ENCODE measurements at places on chromosomes 11 and 22.

- DNase-seq = no peak
Observed at GRCh38 chr11:20035701-20036601, 124.3 kb downstream of the DBX1 start.

GRCh38 chr22:37904572-37905533 lies 1.2 kb upstream of the MICALL1 start:
- DNase-seq = no peak

DNA sequence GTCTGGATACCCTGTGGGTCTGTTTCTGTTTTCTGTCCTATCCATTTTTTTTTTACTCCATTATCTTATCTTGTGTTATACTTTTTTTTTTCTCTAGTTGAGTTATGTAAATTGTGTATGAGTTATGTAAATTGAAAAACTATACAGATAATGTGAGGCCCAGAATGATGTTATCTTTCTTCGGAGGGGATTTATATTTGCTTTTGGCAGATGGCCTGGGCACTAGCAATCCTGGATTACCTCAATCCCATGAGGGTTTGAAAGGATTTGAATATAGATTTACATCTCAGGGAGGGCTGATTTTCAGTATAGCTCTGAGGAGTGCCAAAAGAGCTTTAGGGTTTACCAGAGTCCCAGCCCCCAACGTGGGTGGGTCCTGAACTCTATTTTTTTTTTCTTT lies 71.0 kb downstream of the CSTPP1 start:
- no peak for DNase-seq

DNA sequence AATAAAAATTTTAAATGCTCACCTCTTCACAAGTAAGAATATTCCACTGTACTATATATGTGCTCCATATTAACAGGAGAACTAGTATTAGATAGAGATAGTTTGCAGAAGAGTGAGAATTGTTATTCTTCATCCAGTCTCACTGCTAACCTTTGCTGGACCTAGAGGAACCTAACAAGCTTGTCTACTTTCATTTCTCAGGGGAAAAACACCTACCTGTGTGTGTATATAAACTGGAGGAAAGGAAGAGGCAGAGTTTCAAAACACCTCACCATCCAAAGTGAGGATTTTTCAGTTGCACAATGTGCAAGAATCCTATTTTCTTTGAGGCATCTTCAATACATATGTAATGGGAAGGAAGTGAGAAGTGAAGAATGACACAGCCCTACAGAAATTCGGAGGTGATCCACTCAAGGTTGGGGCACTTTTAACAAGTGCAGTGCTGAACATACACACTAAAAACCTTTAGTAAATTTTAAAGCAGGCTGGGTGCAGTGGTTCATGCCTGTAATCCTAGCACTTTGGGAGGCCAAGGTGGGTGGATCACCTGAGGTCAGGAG lies 52.4 kb downstream of the SYTL2 start:
- no peak for DNase-seq

DNA sequence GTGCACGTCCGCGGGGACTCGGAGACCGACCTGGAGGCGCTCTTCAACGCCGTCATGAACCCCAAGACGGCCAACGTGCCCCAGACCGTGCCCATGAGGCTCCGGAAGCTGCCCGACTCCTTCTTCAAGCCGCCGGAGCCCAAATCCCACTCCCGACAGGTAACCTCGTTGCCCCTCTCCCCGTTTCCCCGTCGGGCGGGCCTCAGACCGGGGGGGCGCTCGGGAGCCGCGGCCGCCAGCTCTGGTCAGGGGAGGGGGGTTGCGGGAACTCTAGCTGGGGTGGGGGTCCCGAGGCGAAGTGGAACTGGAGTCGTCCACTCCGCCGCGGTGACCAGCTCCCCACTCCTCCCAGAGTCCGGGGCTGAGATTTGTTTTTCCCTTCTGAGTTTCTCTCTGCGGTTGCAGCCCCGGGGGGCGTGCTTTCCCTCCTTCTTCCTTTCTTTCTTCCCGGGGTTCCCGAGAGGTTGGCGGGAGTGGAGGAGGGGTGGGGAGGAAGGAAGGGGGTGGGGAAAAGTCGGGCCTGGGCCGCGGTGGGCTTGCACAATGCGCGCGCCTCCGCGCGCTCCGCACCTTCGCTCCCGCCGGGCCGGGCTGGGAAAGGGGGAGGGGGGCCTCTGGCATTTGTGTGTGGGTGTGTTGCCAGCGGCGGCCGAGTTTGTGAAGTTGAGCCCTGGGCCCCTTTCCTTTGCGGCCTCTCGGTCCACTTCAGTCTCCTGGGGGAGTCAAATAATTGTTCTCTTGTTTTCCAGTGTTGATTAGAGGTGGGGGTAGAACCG lies 952 bp downstream of the YAP1 start:
- peak; percentile 66 for DNase-seq

GRCh38 chr11:77236901-77237300 lies 64.6 kb downstream of the GDPD4 start:
- DNase-seq = no peak

DNA sequence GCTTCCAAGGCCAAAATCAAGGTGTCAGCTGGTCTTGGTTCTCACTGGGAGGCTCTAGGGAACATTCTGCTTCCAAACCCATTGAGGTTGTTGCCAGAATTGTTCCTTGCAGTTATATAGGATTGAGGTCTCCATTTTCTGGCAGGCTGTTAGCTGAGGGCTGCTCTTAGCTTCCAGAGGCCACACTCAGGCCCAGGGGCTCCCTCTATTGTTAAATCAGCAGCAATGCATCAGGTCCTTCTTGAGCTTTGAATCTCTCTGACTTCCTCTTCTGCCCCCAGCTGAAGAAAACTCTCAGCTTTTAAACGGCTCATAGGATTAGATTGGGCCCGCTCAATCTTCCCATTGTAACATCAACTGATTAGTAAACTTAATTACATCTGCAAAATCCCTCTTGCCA lies 39.3 kb upstream of the BSX start:
- no peak for DNase-seq

- DNase-seq = no peak
Observed at GRCh38 chr11:23022854-23023253, 162.6 kb upstream of the CCDC179 start.

GRCh38 chr11:105489446-105489845 lies 120.4 kb upstream of the GRIA4 start:
- no peak for DNase-seq

DNA sequence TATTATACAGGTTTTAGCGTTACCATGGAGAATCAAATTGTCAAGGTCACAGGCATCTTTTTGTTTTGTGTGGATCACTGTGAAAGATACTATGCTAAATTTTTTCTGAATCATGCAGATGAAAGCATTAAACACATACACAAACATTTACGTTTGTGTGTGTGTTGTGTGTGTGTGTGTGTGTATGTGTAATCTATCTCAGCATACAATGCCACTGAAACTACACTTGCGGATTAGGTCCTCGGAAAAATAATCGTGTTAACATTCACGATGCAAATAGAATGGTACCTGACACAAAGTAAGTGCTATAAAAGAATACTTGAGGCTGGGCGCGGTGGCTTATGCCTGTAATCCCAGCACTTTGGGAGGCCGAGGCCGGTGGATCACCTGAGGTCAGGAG lies 41.9 kb upstream of the TOP3B start:
- no peak for DNase-seq

DNA sequence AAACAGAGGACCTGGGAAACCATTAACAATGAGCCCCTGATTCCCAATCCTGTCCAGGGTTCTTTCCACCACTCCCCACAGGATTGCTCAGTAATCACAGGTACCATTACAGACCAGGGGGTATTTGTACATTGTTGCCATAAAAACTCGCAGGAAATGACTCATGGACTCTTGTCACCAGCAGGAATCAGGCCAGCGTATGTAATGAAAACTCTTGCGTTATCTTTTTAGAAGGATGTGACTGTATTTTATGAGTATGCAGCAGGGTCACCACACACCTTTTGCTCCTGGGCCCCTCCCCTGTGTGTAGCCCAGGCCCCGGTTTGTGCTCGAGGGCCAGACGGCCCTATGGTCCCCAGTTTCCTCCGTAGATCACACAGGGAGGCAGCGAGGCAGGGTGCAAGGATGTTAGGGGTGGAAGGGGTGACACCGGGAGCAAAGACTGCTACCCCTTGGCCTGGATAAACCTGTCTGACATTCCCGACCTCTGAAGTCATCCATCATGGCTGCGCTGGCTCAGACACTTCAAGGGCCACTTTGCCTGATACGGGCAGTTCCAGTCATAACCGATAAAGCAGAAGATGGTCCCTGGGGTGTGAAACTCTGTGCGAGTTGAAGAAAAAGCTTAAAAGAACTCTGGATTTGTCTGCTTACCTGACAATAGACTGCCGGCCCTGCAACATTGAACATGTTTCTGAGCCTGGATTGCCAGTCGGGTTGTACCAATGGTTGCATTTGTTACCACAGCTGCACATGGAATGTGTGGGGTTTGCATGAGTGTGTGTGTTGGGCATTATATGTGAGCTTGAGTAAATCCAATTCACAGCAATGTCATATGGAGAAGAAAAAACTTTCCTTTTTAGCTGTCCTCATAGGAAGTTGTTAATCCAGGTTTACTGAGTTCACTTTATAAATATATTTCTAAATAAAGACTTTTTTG lies 56.9 kb downstream of the MICAL2 start:
- DNase-seq = no peak
